ENCODE measurements at places on chromosomes 2 and 18.

- no peak for DNase-seq
These were observed 46.2 kb upstream of the SERPINE2 start for GRCh38 chr2:224085246-224085645.

- no peak for DNase-seq
These were observed 217.5 kb downstream of the CYP26B1 start for GRCh38 chr2:71930049-71930681.

GRCh38 chr18:43115076-43115921 lies at the start of gene RIT2:
RIT2 (minus strand) TSS chr18:43115685.
- DNase-seq = no peak

DNA sequence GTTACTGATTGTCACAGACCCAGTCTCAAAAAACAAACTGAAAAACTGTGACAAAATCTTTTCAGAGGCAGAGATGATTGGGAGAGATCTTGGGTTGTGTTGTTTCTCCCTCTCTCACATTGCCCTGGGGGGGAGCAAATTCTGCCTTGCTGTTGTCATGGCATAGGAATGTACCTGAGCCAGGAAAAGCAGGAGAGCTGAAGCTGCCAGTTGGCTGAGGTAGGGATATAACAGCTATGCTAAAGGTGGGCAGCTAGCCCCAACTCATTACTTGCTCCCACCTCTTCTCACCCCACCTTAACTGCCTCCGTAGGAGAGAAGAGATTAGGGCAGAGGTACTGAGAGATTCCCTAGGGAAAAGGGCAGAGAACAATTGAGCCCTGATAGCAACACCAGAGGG lies 299.3 kb downstream of the OSR1 start:
- no peak for DNase-seq

DNA sequence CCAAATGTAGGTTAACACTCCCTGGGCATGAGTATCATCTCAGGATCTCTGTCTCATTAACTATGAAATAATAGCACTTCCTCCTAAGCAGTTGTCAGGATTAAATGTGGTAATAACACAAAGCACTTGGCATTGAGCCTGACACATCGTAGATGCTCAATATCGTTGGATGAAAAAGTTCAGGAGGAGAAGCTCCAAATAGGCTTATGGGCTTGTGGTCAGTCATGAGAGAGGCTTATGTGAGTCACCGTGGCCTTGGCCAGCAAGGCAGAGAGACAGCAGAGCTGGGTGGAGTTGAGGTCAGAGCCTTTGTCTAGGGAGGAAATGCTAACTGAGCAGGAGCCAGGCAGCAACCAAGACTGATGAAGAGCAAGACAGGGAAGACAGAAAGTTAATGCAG lies 68.3 kb upstream of the PPM1B start:
- no peak for DNase-seq

DNA sequence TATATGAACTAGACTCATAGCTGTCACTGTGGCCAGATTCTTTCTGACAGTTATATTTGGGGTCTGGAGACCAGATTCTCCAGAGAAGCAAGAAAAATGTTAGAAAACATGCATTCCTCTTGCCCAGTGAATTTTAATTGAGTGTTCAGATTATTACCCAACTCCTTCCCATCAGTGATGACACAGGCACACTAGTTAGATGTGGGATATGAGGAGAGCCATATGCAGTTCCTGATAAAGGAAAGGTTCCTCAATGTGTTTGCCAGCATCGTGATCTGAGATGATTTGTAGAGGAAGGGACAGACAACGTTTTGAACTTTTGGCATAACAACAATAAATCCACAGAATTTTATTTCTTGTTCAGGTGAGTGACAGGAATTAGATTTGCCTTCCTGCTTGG lies 308.6 kb downstream of the PIEZO2 start:
- no peak for DNase-seq

DNA sequence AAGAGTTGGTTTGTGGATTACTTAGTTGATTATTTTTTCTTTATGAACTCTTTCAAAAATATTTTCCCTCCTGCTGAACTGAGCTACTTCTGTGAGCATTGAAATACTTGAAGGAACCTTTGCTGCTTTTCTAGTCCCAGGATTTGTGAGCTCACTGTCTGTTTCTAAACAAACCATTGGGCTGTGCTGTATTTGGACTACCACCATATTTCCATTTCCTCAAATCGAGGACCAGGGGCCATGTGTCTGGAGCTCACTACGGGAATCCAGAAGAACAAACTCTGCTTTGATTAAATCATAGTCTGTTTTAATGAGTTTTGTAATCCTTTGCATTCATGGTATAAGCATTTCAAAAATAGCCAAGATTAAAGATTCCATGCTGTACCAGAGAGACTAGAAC lies 1.3 kb downstream of the MRPL33 start:
- DNase-seq = no peak

GRCh38 chr18:48641981-48642380 lies 103.2 kb downstream of the CTIF start:
- no peak for DNase-seq

GRCh38 chr18:58512648-58513588 lies 116.0 kb downstream of the ALPK2 start:
- no peak for DNase-seq

- DNase-seq = no peak
These were observed 147.3 kb downstream of the IRS1 start for GRCh38 chr2:226652369-226652768.

GRCh38 chr2:11117776-11118175 lies 37.5 kb upstream of the SLC66A3 start:
- no peak for DNase-seq
